T47D (cell line): ENCODE measurements at places on chromosomes 2 and 18.

DNA sequence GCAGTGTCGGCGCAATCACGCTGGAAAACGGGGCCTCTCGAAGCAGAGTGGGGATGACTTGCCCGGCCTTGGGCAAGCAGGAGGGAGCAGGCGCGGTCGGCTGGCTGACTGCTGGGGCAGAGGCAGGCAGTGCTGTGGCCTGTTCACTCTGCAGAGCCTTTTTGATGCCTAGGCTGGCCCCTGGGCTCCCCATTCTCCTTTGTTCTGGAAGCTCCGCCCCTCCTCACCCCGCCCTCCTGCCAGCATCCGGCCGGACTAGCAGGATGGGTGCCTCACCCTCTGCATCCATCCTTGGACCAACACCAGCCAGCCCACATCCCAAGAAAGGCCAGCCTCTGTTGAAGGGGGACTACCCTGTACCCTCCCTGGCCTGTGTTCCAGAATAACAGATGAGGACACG lies at the start of gene ASPRV1:
Gene ASPRV1 (minus strand): TSS at position 136 of the 400 bp plus-strand sequence. CDS start 195 bp downstream, outside the sequence.
- no peak for DNase-seq

DNA sequence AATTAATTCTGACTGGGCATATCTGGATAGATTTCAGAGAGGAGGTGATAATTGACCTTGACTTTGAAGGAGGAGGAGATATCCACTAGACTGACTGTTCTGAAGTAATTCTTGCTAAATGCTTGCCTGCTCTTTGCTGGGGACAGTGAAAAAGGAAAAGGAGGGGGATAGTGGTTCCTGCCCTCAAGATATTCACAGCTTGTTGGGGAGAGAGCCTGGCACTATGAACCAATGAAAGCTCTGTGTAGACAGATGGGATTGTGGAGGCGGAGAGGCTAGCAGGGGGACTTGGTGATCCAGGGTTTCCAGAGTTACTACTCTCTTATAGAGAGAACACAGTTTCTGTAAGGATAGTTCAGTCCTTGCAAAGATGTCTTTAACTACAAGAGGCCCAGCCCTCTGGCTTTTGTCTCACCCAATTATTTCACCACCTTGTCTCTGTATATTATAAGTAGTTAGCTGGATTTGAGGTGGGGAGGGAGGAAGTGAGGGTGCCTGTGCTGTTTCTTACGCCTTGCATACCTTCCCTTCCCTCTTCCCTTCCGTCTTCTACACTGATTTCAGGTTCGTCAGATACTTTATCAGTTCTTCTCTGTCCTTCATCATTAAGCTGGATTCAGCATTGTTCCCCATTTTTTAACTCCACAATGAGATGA lies 190.4 kb downstream of the PRKCE start:
- DNase-seq, result no peak

- no peak for DNase-seq
These were observed 308.9 kb upstream of the CCDC68 start for GRCh38 chr18:55268151-55268601.

- no peak for DNase-seq
These were observed 23.1 kb downstream of the ST3GAL5 start for GRCh38 chr2:85865539-85866164.

- DNase-seq, result no peak
These were observed 1.1 kb upstream of the CDCA7 start for GRCh38 chr2:173353556-173353955.

DNA sequence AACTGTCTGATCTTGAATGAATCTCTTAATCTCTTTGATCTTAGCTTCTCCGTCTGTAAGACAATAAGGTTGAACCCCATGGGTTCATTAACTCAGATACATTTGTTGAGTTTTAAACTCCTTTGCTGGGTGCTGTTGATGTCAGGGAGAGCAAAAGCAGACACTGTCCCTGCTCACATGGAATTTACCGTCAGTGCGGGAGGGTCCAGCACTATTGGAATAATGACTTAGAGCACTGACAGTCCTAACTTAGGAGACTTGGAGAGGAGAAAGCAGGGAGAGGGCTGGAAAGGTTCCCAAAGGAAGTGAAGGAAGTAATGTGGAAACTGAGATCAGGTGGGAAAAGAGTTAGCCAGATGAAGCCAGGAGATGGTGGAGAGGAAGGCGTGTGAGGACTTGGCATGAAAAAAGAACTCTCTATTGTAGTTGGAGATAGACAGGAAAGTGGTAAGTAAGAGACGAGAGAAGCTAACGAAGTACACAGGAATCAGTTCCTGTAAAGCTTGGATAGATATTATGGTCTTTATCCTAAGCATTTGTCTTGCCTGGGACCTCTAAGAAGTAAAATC lies 141.4 kb upstream of the SERTAD2 start:
- no peak for DNase-seq

GRCh38 chr2:17799301-17800120 lies 16.7 kb upstream of the MSGN1 start:
- DNase-seq, result no peak

DNA sequence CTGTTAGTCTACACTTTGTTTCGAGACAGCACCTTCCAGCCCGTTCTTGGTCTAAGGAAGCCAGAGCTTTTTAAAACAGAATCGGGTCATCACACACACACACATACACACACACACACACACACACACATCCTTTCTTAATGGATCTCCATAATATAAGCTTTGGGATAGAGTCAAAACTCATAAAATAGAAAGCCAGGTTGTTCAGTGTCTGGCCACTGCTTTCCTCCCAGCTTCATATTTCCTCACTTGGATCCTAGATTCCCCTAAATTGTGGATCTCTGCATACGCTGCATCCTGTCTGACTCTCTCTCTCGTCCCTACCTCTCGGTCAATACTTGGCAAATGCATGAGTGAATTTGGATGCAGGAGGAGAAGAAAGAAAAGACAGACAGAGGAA lies 120.5 kb upstream of the SLC14A2 start:
- DNase-seq, result no peak

DNA sequence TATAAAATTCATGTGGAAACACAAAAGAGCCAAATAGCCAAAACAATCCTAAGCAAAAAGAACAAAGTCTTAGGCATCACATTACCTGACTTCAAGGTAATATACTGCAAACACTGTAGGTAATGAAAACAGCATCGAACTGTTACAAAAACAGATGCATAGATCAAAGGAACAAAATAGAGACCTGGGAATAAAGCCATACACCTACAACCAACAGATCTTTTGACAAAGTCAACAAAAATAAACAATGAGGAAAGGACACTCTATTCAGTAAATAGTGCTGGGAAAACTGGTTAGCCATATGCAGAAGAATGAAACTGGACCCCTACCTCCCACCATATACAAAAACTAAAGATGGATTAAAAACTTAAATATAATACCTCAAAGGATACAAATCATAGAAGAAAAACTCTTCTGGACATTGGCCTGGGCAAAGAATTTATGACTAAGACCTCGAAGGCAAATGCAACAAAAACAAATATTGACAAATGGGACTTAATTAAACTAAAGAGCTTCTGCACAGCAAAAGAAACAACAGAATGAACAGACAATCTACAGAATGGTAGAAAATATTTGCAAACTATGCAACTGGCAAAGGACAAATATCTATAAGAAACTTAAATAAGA lies 218.0 kb downstream of the PHLPP1 start:
- DNase-seq, result peak; percentile 40

DNA sequence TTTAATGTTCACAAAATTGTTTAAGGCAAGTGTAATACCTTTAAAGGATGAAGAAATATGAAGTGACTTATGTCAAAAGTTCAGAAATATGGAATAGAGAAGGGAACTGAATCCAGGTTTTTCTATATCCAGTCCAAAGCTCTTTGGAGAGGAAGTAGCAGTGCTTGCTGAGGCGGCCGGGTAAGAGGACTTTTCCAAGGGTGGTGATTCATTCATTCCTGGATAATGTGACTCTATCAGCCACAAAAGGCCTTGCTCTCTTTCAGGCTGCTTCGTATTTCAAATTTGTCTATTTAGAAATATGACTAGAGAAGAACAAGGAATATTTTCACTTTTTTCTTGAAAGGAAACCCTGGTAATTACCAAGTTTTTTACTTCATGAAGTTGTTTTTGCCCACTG lies 830.1 kb upstream of the ZEB2 start:
- no peak for DNase-seq

GRCh38 chr18:44047585-44047984 lies 633.1 kb upstream of the SETBP1 start:
- DNase-seq, result no peak

- DNase-seq, result no peak
These were observed 138.3 kb downstream of the PXDN start for GRCh38 chr2:1606046-1606400.

DNA sequence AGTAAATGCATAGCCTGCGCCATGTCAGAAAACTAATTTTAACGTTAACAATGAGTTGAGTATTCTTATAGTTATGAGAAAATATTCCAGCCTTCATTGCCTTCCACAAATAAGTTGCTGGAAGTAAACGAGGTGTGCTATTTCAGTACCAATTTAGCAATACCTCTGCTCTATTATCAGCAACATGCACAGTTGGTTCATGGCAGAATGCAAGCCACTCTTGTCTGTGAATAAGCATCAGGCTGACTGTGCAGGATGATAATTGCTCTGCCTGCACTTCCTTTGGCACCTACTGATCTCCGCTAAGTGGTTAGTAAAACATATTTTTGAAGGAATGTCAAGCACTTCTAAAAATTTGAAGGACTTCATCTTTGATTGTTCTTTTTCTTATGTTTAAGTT lies 261.9 kb upstream of the SIX3 start:
- no peak for DNase-seq

GRCh38 chr2:20470211-20470610 lies 23.3 kb downstream of the RHOB start:
- no peak for DNase-seq

- DNase-seq, result no peak
These were observed 150.7 kb upstream of the DLX2 start for GRCh38 chr2:172253190-172254052.

DNA sequence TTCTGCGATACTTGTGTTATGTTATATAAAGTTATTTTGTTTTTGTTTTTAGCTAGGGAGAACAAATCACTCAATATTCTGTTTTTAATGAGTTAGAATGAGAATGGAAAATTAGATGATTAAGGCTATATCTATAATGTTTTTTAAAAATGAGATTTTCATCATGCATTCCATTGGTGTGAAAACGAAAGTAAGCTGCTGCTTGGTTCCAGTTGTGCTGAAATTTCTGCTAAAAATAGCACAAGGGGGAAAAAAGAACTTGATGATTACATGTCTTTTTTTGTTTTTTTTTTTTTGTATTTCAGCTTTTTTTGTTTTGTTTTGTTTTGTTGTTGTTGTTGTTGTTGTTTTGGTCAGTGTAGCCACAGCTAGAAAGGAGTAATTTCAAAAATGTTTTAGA lies 242.6 kb upstream of the KCNJ3 start:
- DNase-seq, result no peak

- DNase-seq, result no peak
These were observed 12.1 kb upstream of the RHOB start for GRCh38 chr2:20434588-20435294.

GRCh38 chr2:236769981-236770671 lies 200.5 kb downstream of the ACKR3 start:
- no peak for DNase-seq

DNA sequence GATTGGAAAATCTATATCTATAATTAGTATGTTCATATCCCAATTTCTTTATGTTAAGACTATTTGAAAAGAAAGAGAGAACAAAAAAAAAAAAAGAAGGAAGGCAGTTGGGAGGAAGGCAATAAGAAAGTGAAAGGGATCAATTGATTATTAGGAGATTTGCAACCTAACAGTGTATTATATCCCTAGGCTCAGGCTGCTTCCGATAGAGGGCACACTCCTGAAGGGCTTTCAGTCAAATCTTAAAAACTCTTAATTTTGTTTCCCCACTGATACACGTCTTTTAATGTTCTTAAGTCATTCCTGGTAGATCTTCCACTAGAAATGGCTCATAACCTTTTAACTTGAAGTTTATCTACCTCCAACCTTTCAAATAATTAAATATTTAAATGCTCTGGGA lies 763.9 kb downstream of the BCL11A start:
- no peak for DNase-seq

DNA sequence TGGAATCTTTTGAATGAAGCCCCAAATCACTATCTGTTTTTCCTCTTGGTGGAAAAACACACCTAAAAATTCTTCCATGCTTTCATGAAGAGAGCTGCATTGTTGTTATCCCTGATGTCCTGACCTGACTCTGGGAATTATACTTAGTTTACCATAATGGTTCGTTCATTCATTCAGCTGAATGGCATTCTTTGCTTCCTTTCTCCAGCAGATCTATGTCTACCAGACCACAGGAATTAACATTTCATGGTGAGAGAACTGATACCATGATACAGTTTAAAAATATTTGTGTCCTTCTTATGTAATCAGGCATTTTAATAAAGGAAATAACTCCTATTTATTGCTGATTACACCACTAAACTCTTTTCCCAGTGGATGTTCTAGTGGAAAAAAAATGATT lies 11.1 kb upstream of the SLC4A10 start:
- no peak for DNase-seq

DNA sequence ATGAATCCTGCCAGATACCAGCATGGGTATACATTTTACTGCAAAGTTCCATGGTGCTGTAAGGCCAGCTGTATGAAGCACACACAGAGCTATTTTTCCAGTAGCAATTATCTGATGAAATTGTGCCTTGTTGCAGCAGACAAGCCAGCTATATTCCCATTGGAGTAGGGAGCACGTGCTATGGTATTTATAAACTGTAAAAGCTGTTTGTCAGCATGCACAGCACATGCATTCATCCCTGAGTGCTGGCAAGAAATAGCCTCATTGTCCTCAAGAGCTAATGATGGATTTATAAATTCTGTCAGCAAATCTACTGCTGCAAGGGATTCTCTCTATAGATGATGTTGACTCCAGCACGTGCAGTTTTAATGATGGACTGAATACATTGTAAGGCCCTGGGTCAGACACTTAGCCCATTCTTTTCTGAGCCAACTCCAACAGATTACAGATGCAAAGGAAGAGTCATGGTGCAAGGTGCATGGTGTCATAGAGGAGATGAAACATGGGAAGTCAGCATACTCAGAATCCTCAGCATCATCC lies 61.7 kb downstream of the KCNS3 start:
- DNase-seq, result no peak

DNA sequence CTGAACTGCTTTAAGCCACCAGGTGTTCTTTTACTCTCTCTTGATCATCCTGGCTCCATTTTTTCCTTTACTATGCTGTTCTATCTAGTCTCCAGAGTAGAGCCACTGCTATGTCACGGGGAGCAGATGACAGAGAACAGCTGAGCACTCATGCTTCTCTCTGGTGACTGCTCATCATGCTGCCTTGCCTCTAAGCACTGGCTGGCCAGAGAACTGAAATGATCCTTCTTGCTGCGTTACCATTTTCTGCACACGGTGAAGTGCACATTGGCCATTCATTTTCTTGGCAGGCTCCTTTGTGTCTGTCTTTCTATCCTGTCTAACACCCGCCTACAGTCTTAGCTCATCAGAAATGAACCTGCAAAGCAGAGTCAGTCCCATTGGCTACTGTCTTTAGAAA lies 86.0 kb downstream of the KCTD1 start:
- DNase-seq, result no peak

GRCh38 chr2:134189009-134189720 lies 64.7 kb upstream of the MGAT5 start:
- no peak for DNase-seq

- no peak for DNase-seq
These were observed 149.5 kb upstream of the PXDN start for GRCh38 chr2:1893856-1894255.
